ENCODE measurements at places on chromosomes 1 and 21. TPM values are rescaled to one million over a fixed set of nuclear protein-coding genes. Genes with fewer than 3 reads are reported as not detected.

Gene AK4
- total RNA-seq, result 29.9 TPM

Gene WDR64
- not detected for total RNA-seq

Gene COL16A1
- not detected for total RNA-seq

DNA sequence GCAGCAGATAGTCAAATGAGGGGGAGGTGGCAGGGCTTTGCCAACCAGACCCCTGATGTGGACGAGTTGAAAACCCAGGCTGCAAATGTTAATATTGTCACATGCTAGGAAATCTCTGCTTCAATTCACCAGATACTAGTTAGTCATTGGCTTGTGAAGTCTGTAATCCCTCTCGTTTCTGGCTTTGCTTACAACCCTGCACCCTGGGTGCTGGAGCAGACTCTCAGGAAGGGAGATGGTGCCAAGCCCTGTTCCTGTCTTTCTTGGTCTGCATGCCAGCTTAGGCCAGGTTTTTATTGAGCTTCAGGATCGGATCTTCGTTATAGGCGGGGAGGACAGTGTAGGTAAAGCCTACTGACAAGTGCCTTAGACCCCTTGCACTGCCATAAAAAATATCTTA is 53.3 kb downstream of the MDM4 start:
- H3K4me3 ChIP-seq, result no peak overlapping the region
- H3K4me1 ChIP-seq, result peaks cover 20% of the 10 kb centered on the region
- no peaks in the 10 kb centered on the region for H3K27me3 ChIP-seq
- peaks cover 13% of the 10 kb centered on the region for H3K36me3 ChIP-seq
- no peak overlapping the region for H3K27ac ChIP-seq

Gene RPS6KC1
- total RNA-seq, result 8.2 TPM

Gene CYP4B1
- not detected for total RNA-seq

DNA sequence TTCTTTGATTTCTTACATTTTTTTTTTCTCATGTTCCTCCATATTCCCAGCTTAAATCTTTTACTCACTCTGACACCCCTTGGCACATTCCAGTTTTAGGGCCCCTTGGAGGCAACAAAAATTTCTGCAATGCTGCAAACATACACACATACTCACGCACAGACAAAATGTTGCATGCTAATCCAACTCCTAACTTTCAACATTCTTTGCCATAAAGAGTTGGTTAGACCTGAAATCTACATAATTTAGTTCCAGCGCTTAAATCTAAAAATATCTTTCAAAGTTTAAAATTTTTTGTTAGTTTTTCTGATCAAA is 103.9 kb downstream of the PTPN14 start:
- H3K27me3 ChIP-seq, result no peaks in the 10 kb centered on the region
- no peaks in the 10 kb centered on the region for H3K36me3 ChIP-seq
- H3K27ac ChIP-seq, result no peak overlapping the region
- H3K4me1 ChIP-seq, result no peaks in the 10 kb centered on the region
- no peak overlapping the region for H3K4me3 ChIP-seq

DNA sequence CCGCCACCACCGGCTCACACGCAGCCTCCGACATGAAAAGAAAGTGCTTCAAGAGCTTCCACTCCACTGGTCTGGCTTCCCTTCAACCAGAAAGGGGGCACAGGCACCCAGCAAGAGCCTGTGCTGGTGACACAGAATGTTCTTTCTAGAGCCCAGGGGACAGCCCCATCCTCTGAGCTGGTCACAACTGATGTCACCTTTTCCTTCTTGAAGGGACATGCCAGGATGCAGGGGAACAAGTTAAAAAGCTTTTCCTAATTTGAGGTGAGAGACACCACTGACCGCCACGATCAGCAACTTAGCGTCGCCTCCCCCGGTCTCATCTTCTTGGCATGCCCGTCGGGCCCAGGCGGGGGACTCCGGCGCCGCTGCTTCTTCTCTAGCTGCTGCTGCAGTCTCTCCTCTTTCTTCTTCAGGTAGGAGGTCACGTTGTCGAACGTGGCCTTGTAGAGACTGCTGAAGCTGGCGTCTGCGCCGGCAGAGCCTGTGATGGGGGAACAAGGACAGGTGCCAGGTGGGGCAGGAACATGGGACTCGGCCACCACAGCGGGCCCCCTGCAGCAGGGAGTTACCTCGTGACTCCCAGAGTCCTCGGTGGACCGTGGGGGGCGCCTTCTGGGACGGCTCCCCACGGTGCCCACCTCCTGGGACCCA is 29.5 kb downstream of the WDR4 start:
- H3K4me3 ChIP-seq, result no peak overlapping the region
- no peak overlapping the region for H3K27ac ChIP-seq
- no peaks in the 10 kb centered on the region for H3K4me1 ChIP-seq
- peaks cover 21% of the 10 kb centered on the region for H3K36me3 ChIP-seq

Gene LCE1B
- total RNA-seq, result not detected

- no peak overlapping the region for H3K4me3 ChIP-seq
- H3K36me3 ChIP-seq, result peaks cover 16% of the 10 kb centered on the region
- H3K4me1 ChIP-seq, result peaks cover 13% of the 10 kb centered on the region
- H3K27me3 ChIP-seq, result no peaks in the 10 kb centered on the region
- DNase-seq, result no peak
Measured at GRCh38 chr1:150927624-150928023, 1.5 kb downstream of the SETDB1 start.
